ENCODE measurements at places on chromosomes 5 and 9. TPM values are rescaled to one million over a fixed set of nuclear protein-coding genes. Genes with fewer than 3 reads are reported as not detected.

GRCh38 chr9:7439355-7439995, 360.1 kb downstream of the DMAC1 start:
- no peak for DNase-seq

GRCh38 chr5:134041570-134042411, 37.0 kb upstream of the VDAC1 start:
- DNase-seq = no peak

DNA sequence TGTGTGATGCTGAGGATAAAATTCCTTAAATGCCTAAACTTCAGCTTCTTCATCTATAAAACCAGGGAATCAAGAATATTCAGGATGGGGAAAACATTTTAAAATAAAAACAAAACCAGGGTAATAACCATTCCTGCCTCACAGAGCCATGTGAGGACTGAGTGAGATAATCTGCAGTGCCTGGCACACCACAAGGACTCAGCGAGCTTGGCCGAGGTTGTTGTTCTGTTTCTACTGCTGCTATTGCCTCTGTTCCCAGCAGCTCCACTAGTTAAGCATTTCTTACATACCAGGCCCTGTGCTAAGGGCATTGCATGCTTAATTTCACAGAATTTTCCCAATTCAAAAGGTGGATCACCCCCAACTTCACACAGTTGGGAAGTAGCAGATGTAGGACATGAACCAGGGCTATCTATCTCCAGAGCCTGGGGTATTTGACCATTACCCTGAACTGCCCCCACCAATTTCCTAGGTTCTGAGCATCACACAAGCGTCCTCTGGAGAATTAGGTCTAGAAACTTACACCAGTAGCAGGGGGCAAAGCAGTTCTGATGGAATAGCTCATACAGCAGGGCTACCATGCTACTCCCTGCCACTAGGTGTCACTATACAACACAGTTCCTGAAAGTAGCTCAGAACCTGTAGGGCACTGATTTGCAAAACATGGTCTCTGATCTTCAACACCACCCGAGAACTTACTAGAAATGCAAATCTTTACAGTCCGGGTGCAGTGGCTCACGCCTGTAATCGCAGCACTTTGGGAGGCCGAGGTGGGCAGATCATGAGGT, 74.3 kb downstream of the LRSAM1 start:
- no peak for DNase-seq

- DNase-seq = no peak
These were observed 28.6 kb downstream of the PSIP1 start for GRCh38 chr9:15482146-15482545.

GRCh38 chr5:84667576-84667975, 282.9 kb upstream of the EDIL3 start:
- no peak for DNase-seq

The TGFBR1 gene
- total RNA-seq = 44.7 TPM

Measured in ureter (tissue), 1 donor.